ENCODE measurements at places on chromosomes 3 and 15.
A peak's percentile ranks its signal among the peaks of the same experiment; 100 is the strongest.

DNA sequence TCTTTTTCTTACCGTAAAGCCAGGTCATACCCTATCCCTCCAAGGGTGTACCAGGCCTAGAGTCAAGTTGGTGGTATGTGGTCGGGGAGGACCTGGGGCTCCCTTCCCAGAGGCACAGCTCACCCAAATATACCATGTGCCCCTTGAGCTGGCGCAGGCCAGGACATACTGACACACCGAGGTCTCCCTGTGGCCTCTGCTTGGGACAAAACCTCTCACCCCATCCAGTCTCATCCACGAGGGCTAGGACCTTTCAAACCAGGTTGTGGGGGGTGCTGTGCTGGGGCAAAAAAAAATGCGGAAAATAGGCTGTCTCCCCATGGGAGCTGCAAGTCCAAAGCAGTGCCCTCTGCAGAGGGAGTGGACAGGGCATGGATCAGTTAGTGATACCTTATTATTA is 22.8 kb downstream of the PTH1R start:
- peaks cover 4% of the 10 kb centered on the region for H3K4me1 ChIP-seq
- H3K4me3 ChIP-seq: no peak overlapping the region
- H3K36me3 ChIP-seq: no peaks in the 10 kb centered on the region
- H3K27me3 ChIP-seq: no peaks in the 10 kb centered on the region
- DNase-seq: no peak
- no peak overlapping the region for H3K27ac ChIP-seq

GRCh38 chr3:138148503-138148902 is 16.3 kb upstream of the A4GNT start:
- no peaks in the 10 kb centered on the region for H3K4me1 ChIP-seq
- no peaks in the 10 kb centered on the region for H3K27me3 ChIP-seq
- no peak overlapping the region for H3K27ac ChIP-seq

DNA sequence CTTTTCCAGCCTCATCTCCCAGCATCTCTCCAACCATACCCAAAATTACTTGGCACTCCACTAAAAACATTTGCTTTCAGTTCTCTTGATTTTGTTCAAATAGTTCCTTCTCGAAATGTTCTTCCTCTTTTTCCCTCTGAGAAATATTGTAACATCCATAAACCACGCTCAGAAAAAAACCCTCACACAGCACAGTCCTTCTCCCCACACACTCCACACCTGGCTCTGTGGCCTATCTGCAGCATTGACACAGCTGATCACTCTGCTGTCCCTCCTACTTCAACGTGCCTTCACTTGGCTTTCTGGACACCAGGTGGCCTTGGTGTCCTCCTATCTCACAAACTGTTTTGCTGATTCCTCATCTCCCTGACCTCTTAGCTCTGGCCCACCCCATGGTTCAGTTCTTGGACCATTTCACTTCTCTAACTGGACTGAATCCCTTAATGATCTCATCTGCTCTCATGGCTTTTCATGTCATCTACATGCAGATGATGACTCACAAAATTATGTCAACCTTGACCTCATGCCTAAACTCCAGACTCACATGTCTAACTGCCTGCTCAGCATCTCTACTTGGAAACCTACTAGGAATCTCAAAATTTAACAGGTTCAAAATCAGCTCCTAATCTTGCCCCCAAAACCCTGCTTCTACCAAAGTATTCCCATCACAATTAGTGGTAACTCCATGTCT is 93.3 kb downstream of the TRIM42 start:
- no peak overlapping the region for H3K4me3 ChIP-seq
- H3K36me3 ChIP-seq: no peaks in the 10 kb centered on the region
- DNase-seq: no peak
- H3K27me3 ChIP-seq: no peaks in the 10 kb centered on the region
- no peaks in the 10 kb centered on the region for H3K4me1 ChIP-seq

DNA sequence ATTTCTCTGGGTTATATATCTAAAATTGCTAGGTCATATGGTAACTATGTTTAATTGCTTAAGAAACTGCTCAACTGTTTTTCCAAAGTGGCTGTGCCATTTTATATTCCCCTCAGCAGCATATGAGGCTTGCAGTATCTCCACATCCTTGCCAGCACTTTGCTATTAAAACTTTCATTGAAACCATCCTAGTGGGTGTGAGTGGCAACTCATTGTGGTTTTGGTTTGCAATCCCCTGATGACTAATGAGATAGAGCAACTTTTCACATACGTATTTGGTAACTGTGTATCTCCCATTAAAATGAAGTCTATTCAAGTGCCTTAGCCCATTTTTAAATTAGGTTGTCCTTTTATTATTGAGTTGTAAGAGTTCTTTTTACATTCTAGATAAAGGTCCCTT is 17.3 kb downstream of the KPNA1 start:
- no peaks in the 10 kb centered on the region for H3K36me3 ChIP-seq
- peak overlapping the region; percentile 47 for H3K27ac ChIP-seq
- DNase-seq: peak; percentile 26
- H3K27me3 ChIP-seq: no peaks in the 10 kb centered on the region

DNA sequence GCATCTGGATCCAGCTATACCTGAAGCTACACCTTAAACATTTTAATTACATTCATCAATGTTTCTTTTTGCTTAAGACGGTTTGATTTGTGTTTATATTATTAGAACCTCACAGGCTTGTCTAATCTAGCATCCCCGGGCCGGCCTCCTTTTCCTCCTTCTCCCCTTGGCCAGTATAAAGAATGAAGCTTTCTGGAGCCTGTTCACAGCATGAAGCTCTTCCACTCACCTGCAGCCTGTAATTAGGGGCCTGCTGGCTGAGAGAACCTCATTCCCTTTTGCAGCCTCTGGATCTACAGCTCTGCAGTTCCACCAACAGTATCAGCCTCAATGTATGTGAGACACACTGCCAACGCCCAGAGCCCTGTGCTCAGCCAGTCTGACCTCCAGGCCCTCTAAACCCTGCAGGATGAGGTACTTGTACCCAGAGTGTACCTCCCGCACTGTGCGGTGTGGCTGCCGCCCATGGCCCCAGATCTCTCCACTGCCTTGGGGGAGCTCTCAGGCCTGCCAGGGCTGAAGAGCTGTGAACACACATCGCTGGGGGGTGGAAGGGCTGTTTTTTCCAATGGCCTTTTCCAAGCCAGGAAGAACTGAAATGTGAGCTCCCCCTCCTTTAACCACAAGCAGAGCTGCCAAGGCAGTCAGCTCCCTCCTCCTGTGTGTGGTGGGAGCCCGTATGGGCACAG is 114.7 kb upstream of the ALDH1A3 start:
- H3K27me3 ChIP-seq: peaks cover 2% of the 10 kb centered on the region
- no peak for DNase-seq
- H3K4me3 ChIP-seq: no peak overlapping the region
- H3K36me3 ChIP-seq: no peaks in the 10 kb centered on the region
- no peak overlapping the region for H3K27ac ChIP-seq

GRCh38 chr3:195801251-195802183 is 10.2 kb downstream of the MUC4 start:
- H3K27me3 ChIP-seq: no peaks in the 10 kb centered on the region
- no peak overlapping the region for H3K4me3 ChIP-seq
- no peak overlapping the region for H3K27ac ChIP-seq
- no peak for DNase-seq
- peaks cover 17% of the 10 kb centered on the region for H3K4me1 ChIP-seq

DNA sequence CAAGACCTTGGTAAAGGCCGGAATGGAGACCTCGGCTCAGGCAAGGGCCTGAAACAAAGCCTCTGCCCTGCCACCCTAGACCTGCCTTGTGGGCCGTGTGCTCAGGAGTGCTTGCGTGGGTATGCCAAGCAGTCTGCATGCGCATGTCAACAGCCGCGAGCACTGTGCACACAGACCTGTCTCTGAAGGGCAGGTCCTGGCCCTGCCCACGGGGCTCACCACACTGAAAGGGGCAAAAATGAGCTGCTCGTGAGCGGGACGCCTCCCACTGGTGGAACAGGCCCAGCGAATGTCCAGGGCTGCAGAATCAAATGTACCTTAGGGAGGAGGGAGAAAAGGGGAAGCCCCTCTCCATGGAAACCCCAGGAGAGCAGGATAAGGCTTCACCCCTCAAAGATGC is 44.3 kb upstream of the FGD5 start:
- H3K27me3 ChIP-seq: no peaks in the 10 kb centered on the region
- H3K27ac ChIP-seq: no peak overlapping the region
- no peak for DNase-seq
- no peaks in the 10 kb centered on the region for H3K36me3 ChIP-seq
- H3K4me1 ChIP-seq: no peaks in the 10 kb centered on the region

DNA sequence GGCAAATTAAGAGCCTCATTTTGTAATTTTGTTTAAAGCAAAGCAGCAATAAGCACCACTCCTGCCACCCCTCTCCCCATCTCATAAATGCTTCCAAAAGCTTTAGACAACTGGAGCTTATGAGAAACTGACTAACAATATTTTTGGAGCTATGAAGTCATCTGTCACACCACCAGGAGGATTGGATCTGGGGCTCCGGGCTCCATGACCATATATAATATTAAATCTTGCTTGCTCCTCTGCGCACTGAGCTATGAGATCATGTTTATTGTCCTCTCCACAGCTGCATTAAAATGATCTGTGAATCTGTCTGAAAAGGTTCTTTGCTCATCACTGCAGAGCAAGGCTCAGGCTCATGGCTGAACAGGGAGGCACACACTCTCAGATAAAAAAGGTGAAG is 323.7 kb downstream of the ZNF621 start:
- no peak for DNase-seq
- no peaks in the 10 kb centered on the region for H3K27me3 ChIP-seq
- no peak overlapping the region for H3K27ac ChIP-seq
- H3K4me1 ChIP-seq: no peaks in the 10 kb centered on the region
- H3K36me3 ChIP-seq: no peaks in the 10 kb centered on the region

DNA sequence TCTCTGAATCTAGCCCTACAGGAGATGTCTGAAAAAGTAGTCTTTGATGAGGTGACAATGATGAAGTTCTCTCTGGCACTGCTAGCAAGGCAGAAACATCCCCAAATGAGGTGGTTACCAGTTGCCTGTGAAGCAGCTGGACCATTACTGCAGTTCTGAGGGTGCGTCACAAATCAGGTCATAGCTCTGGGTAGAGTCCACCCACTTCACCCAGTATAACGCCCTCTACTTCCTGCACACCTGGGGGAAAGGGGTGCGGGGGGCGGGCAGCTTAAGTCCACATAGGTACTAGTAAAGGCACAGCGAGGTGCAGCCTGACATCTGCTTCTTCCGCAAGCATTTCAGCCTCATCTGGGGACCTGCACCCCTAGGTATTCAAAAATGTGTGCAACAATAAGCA is 13.4 kb upstream of the SATB1 start:
- H3K4me1 ChIP-seq: peaks cover 2% of the 10 kb centered on the region
- H3K4me3 ChIP-seq: no peak overlapping the region
- H3K36me3 ChIP-seq: no peaks in the 10 kb centered on the region
- H3K27ac ChIP-seq: no peak overlapping the region

DNA sequence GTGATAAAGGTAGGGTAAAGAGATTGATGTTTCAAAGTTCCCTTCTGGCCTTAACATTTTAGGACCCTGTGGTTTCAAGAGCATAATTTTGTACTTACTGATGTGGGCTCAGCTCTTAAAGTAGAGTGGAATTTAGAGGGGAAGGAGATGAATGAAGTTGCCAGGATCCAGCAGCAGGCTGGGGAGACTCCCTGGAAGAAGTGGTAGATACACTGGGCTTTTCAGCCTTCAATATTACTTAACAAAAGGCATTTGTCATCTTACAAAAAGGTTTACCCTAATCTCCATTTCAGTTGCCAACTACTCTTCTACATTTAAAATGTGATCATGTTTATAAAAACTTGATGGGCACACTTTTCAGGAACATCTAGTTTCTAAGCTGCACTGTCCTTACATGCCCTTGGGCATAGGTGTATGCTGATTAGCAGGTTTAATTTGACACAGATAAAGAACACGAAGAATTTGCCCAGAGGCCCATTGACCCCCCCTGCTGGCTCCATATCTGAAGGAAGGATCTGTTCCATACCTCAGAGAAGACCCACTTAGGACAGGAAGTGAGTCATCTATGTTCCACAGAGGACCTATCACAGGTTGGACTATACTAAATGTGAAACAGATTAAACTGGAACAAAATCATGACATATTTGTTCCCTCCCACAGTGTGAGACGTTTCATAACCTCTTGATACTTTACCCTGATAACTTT is 93.0 kb upstream of the LPP start:
- H3K4me1 ChIP-seq: peaks cover 6% of the 10 kb centered on the region
- no peak for DNase-seq
- H3K4me3 ChIP-seq: no peak overlapping the region
- H3K27ac ChIP-seq: no peak overlapping the region

GRCh38 chr3:126133606-126134005 is 46.8 kb downstream of the ALDH1L1 start:
- H3K4me1 ChIP-seq: no peaks in the 10 kb centered on the region
- H3K27me3 ChIP-seq: no peaks in the 10 kb centered on the region
- H3K4me3 ChIP-seq: no peak overlapping the region
- H3K27ac ChIP-seq: no peak overlapping the region
- peak; percentile 11 for DNase-seq

- peaks cover 15% of the 10 kb centered on the region for H3K4me1 ChIP-seq
- no peak for DNase-seq
- H3K4me3 ChIP-seq: no peak overlapping the region
These were observed 324.8 kb upstream of the TBL1XR1 start for GRCh38 chr3:177522051-177522450.

- H3K27me3 ChIP-seq: no peaks in the 10 kb centered on the region
- DNase-seq: no peak
- H3K4me1 ChIP-seq: no peaks in the 10 kb centered on the region
- no peaks in the 10 kb centered on the region for H3K36me3 ChIP-seq
These were observed 42.0 kb downstream of the STARD5 start for GRCh38 chr15:81281766-81282605.

DNA sequence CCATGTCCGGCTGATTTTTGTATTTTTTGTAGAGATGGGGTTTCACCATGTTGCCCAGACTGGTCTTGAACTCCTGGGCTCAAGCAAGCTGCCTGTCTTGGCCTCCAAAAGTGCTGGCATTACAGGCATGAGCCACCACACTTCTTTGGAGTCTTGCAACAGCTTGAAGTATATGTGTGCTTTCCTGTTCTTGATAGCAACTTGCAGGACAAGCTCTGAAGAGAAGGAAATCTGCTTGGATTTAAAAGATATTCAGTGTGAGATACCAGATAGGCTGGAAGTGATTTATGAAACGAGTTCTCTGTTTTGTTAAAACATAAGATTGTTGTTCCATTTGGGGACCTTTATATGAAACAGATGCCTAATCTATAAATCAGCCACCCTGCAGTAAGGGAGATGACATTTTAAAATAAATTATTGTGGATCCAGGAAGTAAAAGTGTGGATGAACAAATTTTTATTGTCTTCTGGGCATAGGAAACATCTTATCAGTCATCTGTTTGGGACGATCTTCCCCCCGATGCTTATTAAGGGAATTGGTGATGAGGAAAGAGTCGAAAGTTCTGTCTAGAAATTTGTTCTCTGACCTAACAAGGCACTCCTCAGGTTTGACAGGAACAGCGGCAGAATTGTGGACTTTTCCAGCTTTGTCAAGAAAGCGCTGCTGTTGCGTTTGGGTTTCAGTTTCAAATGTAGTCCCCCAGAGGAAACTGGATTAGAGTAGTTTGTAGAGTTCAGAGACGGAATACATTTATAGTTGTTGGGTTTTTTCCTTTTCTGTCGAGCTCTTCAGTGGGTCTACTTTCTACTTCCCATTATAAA is 53.7 kb upstream of the MAGI1 start:
- no peaks in the 10 kb centered on the region for H3K4me1 ChIP-seq
- no peaks in the 10 kb centered on the region for H3K27me3 ChIP-seq
- no peaks in the 10 kb centered on the region for H3K36me3 ChIP-seq
- H3K4me3 ChIP-seq: no peak overlapping the region
- no peak overlapping the region for H3K27ac ChIP-seq

All from gastrocnemius medialis (tissue), 4 donors.